Naive thymus-derived CD8-positive, alpha-beta T cell (primary cell): ENCODE measurements at places on chromosomes 11 and 22.

GRCh38 chr11:73189315-73189714 is 28.8 kb upstream of the P2RY2 start:
- no peak overlapping the region for H3K27ac ChIP-seq
- DNase-seq, result no peak
- H3K36me3 ChIP-seq, result no peaks in the 10 kb centered on the region
- H3K4me1 ChIP-seq, result no peaks in the 10 kb centered on the region

DNA sequence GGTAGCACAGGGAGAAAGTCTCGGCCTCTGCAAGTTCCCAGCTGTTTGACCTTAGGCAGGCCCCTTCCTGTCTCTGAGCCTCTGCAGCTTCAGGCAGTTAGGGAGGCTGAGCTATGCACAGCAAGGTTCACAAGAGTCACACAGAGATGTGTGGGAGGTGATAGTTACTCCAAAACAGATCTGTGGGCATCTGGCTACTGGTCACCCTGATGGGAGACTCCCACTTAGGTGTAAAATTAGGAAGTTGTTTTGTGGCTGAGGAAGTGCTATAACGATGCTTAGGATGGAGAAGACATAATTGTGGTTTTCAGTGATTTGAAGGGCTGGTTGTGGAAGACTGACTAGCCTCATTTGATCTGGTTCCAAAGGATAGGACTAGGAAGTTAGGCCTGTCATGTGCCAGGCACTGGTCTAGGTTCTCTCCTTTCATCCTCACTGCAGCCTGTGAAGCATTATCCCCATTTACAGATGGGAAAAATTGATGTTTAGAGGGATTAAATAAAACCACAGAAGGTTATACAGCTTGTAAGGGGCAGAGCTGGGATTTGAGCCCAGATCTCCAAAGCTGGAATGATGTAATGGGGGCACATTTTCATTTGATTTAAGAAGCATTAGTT is 13.5 kb downstream of the ACO2 start:
- no peaks in the 10 kb centered on the region for H3K36me3 ChIP-seq
- no peak overlapping the region for H3K4me3 ChIP-seq
- peaks cover 18% of the 10 kb centered on the region for H3K4me1 ChIP-seq
- peak overlapping the region; percentile 14 for H3K27ac ChIP-seq

DNA sequence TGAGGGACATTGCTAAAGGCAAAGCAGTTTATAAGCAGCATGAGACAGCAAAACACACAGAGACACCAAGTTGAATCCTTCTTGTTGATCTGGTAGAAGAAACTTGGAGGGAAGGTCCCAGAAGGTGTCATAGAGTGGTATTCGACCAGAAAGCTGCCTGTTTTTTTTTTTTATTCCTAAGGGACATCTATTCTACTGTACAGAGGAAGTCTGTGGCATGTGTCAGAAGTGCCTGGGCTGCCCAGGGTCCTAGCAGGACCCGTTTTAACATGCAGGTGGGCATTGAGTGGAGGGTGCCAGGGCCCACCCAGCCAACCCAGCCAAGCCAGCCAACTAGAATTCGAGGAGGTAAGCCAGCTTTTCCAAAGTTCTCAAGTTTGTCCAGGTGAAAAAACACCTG is 68.0 kb upstream of the ATXN10 start:
- no peak overlapping the region for H3K27ac ChIP-seq
- H3K27me3 ChIP-seq, result peaks cover 15% of the 10 kb centered on the region
- no peak overlapping the region for H3K4me3 ChIP-seq
- DNase-seq, result no peak

GRCh38 chr11:9438611-9439010 is 22.2 kb upstream of the ZNF143 start:
- peaks cover 3% of the 10 kb centered on the region for H3K36me3 ChIP-seq
- no peaks in the 10 kb centered on the region for H3K27me3 ChIP-seq
- no peak overlapping the region for H3K4me3 ChIP-seq

DNA sequence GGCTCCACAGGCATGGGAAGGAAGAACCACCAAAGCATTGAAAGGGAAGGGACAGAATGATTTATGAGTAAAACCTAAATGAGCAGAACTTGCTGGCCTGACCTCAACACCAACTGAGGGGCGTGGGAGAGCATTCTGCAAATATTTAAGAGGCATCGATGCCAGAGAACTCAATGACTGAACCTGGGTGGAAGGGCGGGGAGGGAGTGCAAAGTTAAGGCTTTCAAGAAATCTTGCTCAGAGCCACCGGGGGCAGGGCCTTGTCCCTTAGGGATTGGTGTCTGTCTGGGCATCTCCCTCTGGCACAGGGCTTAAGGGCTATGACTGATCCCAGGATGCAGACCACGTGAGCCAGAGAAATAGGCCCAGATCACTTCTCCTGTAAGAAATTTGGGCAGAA is 137.1 kb downstream of the ADAMTS15 start:
- H3K4me1 ChIP-seq, result no peaks in the 10 kb centered on the region
- no peaks in the 10 kb centered on the region for H3K36me3 ChIP-seq
- DNase-seq, result no peak
- peaks cover 3% of the 10 kb centered on the region for H3K27me3 ChIP-seq

DNA sequence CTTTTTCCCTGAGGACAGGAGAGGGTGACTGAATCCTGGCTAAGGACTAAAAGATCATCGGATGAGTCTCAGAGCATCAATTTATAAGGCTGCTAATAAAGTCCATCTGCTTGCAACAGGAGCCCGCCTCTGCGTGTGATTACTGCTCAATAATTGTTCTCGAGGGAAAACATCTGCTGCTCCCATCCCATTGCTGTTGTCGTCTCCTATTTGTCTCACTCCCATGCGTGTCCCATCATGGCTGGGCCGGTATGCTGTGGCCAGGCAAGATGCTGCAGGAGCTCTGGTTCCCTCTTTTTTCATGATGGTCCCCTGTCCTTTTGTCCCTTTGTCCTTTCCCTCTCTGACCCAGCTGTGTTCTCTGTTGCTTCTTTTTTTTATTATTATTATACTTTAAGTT is 121.2 kb downstream of the SPATA19 start:
- H3K27me3 ChIP-seq, result peaks cover 7% of the 10 kb centered on the region
- no peak overlapping the region for H3K27ac ChIP-seq
- no peak for DNase-seq
- H3K4me1 ChIP-seq, result no peaks in the 10 kb centered on the region

DNA sequence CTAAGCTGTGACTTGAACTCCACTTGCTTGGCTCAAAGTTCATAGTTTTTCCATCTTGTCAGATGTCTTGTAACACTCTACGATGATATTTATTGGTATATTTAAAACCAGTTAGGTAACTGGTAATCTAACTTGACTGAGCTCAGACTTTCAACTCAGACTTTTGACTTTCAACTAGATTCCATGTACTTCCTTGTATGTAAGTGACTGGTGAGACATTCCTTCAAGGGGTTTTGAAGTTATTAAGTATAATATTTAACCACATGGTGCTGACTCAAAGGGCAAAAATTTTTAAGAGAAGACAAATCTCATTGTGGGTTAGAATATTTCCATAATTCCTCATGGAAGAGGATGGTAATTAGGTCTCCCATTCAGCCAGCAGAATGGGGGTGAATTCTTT is 631.3 kb upstream of the ANO5 start:
- H3K27ac ChIP-seq, result no peak overlapping the region
- DNase-seq, result no peak
- H3K27me3 ChIP-seq, result no peaks in the 10 kb centered on the region
- no peaks in the 10 kb centered on the region for H3K4me1 ChIP-seq
- no peaks in the 10 kb centered on the region for H3K36me3 ChIP-seq

DNA sequence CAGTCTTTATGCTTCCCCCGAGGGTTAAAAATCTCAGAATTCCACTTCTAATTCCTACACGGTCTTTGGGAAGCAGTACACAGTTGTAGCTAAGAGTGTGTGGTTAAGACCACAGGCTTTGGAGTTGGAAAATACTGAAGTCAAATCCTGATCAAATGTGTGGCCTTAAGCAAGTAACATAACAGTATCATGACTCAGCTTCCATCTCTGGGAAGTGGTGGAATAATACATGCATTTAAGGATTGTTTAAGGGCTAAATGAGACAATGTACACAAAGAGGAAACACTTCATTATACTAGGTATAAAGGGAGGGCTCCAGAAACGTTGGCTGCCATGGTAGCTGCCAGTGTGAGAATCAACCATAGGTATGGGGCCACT is 71.5 kb downstream of the FAT3 start:
- H3K4me3 ChIP-seq, result no peak overlapping the region
- H3K4me1 ChIP-seq, result no peaks in the 10 kb centered on the region
- DNase-seq, result no peak
- no peaks in the 10 kb centered on the region for H3K27me3 ChIP-seq
- H3K36me3 ChIP-seq, result no peaks in the 10 kb centered on the region

- H3K4me3 ChIP-seq, result no peak overlapping the region
- no peaks in the 10 kb centered on the region for H3K4me1 ChIP-seq
- H3K27ac ChIP-seq, result no peak overlapping the region
- H3K27me3 ChIP-seq, result no peaks in the 10 kb centered on the region
Measured at GRCh38 chr11:17986007-17986710, 26.7 kb downstream of the SERGEF start.

- no peaks in the 10 kb centered on the region for H3K36me3 ChIP-seq
- no peak within 1 kb of the TSS for H3K4me3 ChIP-seq
- no peak within 1 kb of the TSS for H3K27ac ChIP-seq
- no peaks in the 10 kb centered on the region for H3K27me3 ChIP-seq
- DNase-seq, result no peak
Measured at GRCh38 chr22:37983860-37984791, at the start of gene SOX10. TSS of gene SOX10 (minus strand) at chr22:37984555. CDS start at chr22:37983784, 771 bp downstream.
